Activated T-helper 1 cell treated with anti-CD3 and anti-CD28 coated beads, Interleukin-12 subunit alpha, Interleukin-12 subunit beta, Interleukin-2, Interleukin-4 antibody, amounts not matched to agents 30 ng/mL and 10 ng/mL and 1 ng/mL, durations not matched to agents 14 hours and 24 hours and 36 hours (primary cell): ENCODE measurements at places on chromosomes 13 and 19.

DNA sequence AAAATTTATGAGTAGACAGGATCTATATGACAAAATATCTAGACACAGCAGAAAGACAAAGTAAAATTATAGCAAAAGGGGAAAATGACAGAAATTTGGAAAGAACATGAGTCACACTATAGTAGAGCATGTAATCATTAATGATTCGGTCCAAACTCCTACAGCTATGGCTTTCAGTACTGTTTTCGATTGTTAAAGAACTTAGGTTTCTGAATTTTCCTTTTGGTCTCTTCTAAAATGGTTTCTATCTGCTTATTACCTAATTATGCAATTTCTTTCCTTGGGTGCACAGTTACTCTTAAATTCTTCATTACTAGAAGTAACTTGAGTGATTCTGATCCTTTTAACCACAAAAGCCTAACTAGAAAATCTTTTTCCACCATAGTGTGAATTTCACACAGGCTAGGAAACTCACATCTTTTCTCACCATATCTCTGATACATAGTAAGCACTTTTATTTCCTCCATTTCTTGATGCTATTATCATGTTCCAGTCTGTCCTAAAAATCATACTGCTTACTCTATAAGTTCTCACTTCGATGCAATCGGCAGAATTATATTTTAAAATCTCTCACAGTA is 1101.4 kb downstream of the PCDH9 start:
- H3K4me3 ChIP-seq: no peak overlapping the region
- no peak overlapping the region for H3K27ac ChIP-seq
- H3K36me3 ChIP-seq: no peaks in the 10 kb centered on the region
- no peak for DNase-seq
- no peaks in the 10 kb centered on the region for H3K4me1 ChIP-seq

- no peak for DNase-seq
- peaks cover 45% of the 10 kb centered on the region for H3K4me1 ChIP-seq
- no peak overlapping the region for H3K4me3 ChIP-seq
- no peak overlapping the region for H3K27ac ChIP-seq
- H3K27me3 ChIP-seq: no peaks in the 10 kb centered on the region
Observed at GRCh38 chr13:31167490-31167889, 5.8 kb upstream of the HSPH1 start.

DNA sequence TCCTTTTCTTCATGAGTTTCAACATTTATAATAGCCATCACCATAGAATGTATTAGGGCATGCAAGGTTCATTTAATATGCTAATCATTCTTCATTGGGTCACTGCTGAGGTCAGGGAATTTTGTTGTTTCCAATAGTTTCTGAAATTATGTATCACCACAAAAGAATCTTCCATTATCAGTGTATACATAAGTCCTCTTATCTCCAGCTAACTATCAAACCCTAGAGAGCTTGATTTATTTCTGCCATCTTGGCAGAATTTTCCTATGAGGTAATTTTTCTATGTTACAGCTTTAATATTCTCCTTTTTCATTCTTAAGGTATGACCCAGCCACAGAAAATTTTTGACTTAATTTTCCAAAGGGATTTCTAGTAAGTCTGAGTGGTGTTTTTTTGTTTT is 415.0 kb upstream of the SLITRK1 start:
- H3K27me3 ChIP-seq: no peaks in the 10 kb centered on the region
- no peaks in the 10 kb centered on the region for H3K4me1 ChIP-seq
- H3K4me3 ChIP-seq: no peak overlapping the region
- H3K27ac ChIP-seq: no peak overlapping the region
- DNase-seq: no peak
- H3K36me3 ChIP-seq: no peaks in the 10 kb centered on the region

DNA sequence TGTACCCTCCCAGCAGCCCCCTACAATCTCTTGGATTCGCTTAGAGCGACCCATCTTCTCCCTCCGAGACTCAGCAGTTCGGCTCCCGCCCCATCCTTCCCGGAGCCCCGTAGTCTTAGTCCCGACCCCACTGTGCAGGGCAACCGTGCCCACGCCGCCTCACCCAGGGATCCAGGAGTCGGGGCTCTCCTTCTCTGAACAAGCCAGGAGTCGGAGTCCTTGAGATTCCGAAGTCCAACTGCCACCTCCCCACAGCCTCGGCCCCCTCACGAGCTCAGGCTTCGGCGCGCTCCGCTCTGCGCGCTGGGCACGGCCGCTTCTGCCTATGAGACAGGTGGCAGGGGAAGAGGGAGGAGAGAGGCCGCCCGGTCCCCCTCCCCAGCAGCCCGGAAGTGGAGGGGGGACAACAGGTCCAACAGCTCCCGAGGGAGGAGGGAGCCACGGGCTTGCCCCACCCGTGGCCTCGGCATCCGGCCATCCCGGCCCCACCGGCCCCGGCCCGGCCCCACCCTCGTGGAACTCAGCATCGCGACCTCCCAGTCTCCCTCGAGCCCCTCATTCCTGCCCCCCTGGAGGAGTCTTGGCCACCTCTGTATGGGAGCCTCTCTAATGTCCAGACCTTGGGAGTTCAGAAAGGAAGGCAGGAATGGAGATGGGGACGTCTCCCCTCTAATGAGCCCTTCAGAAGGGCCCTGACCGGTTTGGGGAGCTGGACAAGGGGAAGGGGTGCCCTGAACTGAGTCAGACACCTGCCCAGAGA is at the start of gene PHLDB3:
TSS of gene PHLDB3 (minus strand) at position 321 of the 760 bp plus-strand sequence. CDS start 628 bp downstream, outside the sequence.
- peaks cover 18% of the 10 kb centered on the region for H3K4me1 ChIP-seq
- H3K27me3 ChIP-seq: no peaks in the 10 kb centered on the region
- DNase-seq: peak; percentile 38

- no peaks in the 10 kb centered on the region for H3K36me3 ChIP-seq
- H3K27me3 ChIP-seq: peaks cover 33% of the 10 kb centered on the region
- H3K27ac ChIP-seq: no peak overlapping the region
- DNase-seq: no peak
Observed at GRCh38 chr19:15911599-15912235, 13.8 kb upstream of the CYP4F2 start.

- H3K36me3 ChIP-seq: peaks cover 12% of the 10 kb centered on the region
- no peak overlapping the region for H3K27ac ChIP-seq
- peaks cover 31% of the 10 kb centered on the region for H3K4me1 ChIP-seq
- H3K27me3 ChIP-seq: no peaks in the 10 kb centered on the region
Observed at GRCh38 chr19:17091758-17092333, 16.3 kb downstream of the MYO9B start.

DNA sequence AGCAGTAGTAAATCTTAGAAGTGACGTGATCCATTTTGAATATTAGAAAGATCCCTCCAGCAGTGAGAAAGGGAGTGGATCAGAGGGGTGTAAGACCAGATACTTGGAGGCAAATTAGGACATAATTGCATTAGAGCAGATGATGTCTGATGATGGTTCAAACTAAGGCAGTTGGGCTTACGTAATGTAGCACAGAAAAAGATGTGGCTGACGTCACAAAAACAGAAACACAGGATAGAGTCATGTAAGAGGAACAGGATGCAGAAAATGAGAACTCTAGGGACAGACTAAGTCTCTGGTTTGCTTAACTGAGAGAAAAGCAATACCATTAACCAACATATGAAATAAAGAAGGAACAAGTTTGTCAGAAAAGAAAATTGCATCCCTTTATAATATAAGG is 392.5 kb upstream of the DACH1 start:
- H3K36me3 ChIP-seq: no peaks in the 10 kb centered on the region
- no peak overlapping the region for H3K4me3 ChIP-seq
- H3K4me1 ChIP-seq: no peaks in the 10 kb centered on the region
- H3K27ac ChIP-seq: no peak overlapping the region

DNA sequence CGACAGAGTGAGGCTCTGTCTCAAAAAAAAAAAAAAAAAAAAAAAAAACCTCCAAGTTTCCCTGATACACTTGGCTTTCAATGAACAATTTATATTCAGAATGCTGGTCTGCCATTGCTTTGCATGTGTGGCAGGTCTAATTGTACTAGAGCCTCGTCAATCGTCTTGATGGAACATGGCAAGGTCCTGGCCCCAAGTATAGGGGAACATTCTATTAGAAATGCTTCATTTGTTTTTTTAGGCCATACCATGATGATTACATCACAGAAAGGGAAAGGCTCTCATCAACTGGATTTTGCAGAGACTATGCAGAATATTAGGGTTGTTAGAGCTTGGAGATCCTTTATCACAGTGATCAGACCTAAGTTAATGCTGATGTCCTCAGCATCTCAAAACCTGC is 28.0 kb downstream of the SPRY2 start:
- DNase-seq: no peak
- H3K4me1 ChIP-seq: no peaks in the 10 kb centered on the region
- H3K27me3 ChIP-seq: no peaks in the 10 kb centered on the region
- H3K36me3 ChIP-seq: no peaks in the 10 kb centered on the region

DNA sequence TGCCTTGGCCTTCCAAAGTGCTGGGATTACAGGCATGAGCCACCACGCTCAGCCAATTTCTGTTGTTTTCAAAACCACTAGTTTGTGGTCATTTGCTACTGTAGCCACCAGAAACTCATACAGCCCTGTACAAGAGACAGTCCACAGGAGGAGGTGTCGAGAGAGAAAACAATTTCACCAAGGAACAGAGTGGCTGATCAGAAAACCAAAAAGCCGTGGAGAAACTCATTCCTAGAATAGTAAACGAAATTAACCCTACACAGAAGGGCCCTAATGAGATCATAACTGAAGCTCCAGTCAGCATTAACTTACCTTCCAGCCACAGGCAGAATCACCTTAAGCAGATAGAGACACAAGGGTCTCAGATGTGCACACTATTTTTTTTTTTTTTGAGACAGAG is 3.8 kb upstream of the CCDC124 start:
- no peaks in the 10 kb centered on the region for H3K27me3 ChIP-seq
- no peaks in the 10 kb centered on the region for H3K36me3 ChIP-seq
- no peak overlapping the region for H3K4me3 ChIP-seq
- H3K27ac ChIP-seq: no peak overlapping the region
- H3K4me1 ChIP-seq: peaks cover 21% of the 10 kb centered on the region
- no peak for DNase-seq

- no peaks in the 10 kb centered on the region for H3K4me1 ChIP-seq
- H3K36me3 ChIP-seq: no peaks in the 10 kb centered on the region
- no peak for DNase-seq
- no peaks in the 10 kb centered on the region for H3K27me3 ChIP-seq
- no peak overlapping the region for H3K27ac ChIP-seq
- H3K4me3 ChIP-seq: no peak overlapping the region
Observed at GRCh38 chr13:111561091-111561781, 240.8 kb downstream of the TEX29 start.

DNA sequence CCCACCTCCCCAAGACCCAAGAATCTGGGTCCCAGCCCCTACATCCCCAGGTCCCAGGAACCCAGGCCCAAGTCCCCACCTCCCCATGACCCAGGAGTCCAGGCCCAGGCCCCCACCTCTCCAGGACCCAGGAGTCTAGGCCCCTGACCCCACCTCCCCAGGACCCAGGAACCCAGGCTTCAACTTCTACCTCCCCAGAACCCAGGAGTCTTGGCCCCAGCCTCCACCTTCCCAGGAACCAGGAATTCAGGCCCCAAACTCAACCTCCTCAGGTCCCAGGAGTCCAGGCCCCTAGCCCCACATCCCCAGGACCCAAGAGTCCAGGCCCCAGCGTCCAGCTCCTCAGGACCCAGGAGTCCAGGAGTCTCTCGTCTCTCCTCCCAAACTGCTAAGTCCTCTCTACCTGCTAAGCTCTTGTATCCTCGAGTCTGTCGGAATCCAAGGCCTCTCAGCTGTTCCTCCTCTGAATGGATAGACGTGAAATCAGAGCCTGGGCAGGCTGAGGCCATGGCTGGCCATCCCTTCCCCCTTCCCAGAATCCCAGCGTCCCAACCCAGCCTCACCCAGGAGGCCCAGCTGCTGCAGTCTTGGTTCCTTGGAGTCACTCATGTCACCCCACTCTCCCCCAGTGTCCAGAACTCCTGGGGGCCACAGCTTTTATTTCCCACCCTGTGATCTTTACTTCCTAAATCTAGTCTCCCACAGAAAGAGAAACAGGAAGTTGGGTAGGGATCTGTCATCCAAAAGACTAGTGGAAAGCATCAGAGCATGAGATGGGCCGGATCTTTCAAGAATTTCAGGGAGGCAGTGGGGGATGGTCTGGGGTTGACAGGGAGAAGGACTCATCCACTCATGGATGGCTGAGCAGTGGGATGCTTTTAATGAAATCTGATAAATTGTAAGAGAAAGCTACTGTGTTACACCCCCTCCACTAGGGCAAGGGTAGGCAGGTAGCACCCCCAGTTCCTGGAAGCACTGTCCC is at the start of gene CD209:
TSS of gene CD209 (minus strand) at position 632 of the 982 bp plus-strand sequence. CDS start at position 609, 23 bp downstream.
- peaks cover 9% of the 10 kb centered on the region for H3K4me1 ChIP-seq
- no peak for DNase-seq
- H3K27ac ChIP-seq: no peak within 1 kb of the TSS
- H3K4me3 ChIP-seq: no peak within 1 kb of the TSS

DNA sequence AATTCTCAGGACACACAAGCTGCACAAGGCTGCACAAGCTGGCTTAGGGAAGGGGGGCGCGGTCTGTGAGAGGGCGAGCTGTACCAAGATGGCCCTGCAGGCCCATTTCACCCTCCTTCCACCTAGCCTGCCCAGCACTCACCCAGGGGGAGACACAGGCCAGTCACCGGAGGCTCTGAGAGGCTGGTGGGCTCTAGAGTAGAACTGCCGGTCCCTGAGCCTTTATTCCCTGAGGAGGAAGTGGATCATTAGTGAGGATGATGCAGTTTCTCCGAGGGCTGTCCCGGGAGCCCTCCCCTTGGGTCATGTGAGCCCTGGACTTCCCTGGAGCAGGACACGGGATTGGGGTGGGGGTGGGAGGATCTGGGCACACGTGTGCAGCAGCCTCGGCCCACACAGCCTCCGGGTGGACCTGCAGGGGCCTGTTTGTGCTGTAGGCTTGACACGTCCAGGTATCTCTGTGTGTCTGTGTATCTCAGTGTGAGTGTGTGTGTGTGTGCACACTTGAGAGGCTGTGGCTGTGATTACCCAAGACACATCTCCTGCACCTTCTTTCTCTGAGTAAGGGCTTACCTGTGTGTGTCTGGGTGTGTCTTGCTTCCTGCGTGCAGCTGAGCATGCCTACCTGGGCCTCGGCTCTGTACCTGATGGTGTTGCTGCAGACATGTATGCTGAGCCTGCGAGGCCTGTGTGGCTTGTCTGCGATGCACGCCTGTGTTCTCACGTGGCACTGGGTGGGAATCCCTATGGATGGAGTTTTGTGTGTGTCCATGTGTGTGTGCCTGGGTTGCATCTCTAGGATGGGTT is at the start of gene ACP5:
TSS of gene ACP5 (minus strand) at position 195 of the 807 bp plus-strand sequence. CDS start 328 bp downstream, outside the sequence.
- DNase-seq: no peak
- H3K27ac ChIP-seq: no peak within 1 kb of the TSS
- peak within 1 kb of the TSS; percentile 75 for H3K4me3 ChIP-seq

DNA sequence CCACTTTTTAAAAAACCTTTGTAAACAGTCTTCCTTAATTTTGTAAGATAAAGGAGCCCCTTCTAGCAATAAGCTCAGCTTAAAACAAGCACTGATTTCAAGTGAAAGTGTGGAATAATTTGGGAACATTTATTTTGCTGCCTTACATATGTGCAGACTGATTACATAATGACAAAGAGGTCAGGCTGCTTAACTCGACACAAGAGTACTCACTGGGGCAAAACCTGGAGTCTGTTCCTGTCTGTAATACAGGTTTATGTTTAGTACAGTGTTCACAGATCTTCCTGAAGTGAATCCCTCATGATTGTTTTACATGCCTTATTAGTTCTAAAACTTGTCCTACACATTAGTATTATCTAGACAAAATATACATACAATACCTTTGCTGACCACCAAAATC is 609.8 kb downstream of the LMO7 start:
- no peak overlapping the region for H3K4me3 ChIP-seq
- DNase-seq: no peak
- H3K27me3 ChIP-seq: no peaks in the 10 kb centered on the region
- no peaks in the 10 kb centered on the region for H3K4me1 ChIP-seq
- no peak overlapping the region for H3K27ac ChIP-seq
- no peaks in the 10 kb centered on the region for H3K36me3 ChIP-seq
